ENCODE measurements at places on chromosomes 1 and 21.
A peak's percentile ranks its signal among the peaks of the same experiment; 100 is the strongest.

GRCh38 chr1:20349561-20349960 lies 58.9 kb downstream of the VWA5B1 start:
- no peak for DNase-seq

- no peak for DNase-seq
Observed at GRCh38 chr1:162823231-162823630, 32.7 kb downstream of the HSD17B7 start.

DNA sequence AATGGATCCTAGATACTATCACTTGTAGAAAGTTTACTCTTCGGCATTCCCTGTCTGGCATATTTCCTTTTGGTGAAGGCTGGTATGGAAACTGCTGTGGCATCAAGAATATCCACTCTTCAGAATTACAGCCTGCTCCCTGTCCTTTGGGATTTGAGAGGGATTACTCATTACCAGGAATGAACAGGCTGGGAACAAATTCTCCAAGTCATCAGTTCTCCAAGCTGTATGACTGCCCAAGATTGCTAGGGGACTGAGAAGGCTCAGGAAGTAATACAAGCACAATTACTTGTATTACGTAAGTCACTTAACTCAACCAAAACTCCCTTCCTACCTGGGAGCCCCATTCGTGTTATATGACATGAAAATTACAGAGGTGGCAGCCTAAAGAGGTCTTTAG lies 49.6 kb downstream of the CD58 start:
- no peak for DNase-seq

- DNase-seq = no peak
Observed at GRCh38 chr1:119943216-119943615, 46.9 kb upstream of the ADAM30 start.

DNA sequence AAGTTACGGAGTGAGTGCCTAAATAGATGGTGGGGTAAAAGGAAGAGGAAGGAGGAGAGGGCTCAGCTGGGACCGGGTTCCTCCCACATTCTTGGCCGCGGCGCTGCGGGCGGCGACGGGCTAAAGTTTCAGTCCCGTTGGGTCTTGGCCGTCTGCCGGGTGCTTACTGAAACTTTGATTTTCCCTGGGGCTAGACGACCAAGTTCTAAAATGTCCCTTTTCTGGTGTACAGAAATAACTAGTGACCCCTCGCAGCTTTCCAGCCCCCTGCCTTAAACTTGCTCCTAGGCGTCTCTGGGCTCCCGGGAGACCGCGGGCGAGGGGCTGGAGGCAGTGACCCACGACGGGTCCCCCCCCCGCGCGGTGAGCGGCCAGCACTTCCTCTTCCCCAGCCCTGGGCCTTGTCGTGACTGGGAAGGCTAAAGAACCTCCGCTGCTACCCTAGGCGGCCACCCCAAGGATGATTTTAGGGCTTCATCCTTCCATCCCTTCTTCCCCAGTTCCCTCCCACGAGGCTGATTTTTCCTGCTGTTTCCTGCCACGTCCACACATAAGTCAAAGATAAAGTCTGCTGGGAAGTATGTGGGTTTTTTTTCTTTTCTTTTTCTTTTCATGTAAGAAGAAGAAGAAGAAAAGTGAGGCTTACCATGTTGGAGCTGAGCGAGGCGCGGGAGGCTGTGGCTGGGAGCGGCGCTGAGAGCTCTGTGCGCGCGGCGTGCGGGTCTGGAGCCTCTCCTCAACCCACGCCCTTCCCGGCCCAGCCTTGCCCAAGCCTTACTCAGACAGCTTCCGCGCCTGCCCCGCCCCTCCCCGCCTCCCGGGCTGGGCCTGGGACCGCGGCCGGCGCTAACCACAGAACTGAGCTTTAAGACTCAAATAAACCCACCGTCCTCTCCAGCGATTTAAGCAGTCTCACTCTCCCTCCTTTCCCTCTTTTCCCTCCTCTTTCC lies at the start of gene S100A11:
Gene S100A11 (minus strand): TSS at position 738 of the 950 bp plus-strand sequence. CDS start 89 bp downstream, at position 649.
- peak; percentile 92 for DNase-seq

DNA sequence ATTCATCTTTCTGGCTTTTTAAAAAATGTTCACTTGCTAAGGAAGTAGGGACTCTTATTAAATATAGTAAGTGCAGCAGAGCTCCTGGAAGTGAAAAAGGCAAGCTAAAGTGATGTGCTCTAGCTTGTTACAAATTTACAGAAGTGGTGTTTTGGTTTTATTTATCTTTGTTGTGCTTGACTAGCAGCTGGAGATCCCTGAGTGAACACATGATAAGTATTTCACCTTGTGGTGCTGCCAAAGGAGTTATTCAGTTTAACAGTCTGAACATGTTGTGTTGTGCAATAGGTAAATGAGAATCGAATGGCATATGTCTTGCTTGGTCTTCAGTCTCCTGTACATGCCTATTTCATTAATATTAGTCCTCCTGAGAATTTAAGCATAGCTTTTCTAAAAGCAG lies 315.7 kb downstream of the TPR start:
- no peak for DNase-seq

DNA sequence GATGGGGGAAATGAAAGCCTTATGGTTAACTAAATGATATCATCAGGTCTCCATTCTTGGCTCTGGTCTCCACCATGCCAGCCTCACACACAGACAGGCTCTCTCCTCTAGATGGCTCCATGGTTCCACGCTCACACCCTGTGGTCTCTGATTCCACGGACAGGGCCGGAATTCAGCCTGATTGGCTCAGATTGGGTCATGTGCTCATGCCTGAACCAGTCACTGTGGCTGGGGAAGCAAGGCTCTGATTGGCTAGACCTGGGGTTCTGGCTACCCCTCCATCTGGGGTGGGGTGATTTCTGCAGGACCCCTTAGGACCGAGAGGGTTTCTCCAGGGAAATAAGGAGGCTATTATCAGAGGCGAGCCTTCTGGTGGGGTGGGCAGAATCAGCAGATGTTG lies 277.0 kb downstream of the PTPRU start:
- DNase-seq = peak; percentile 24

- DNase-seq = no peak
Observed at GRCh38 chr1:82625537-82625936, 824.8 kb downstream of the ADGRL2 start.

DNA sequence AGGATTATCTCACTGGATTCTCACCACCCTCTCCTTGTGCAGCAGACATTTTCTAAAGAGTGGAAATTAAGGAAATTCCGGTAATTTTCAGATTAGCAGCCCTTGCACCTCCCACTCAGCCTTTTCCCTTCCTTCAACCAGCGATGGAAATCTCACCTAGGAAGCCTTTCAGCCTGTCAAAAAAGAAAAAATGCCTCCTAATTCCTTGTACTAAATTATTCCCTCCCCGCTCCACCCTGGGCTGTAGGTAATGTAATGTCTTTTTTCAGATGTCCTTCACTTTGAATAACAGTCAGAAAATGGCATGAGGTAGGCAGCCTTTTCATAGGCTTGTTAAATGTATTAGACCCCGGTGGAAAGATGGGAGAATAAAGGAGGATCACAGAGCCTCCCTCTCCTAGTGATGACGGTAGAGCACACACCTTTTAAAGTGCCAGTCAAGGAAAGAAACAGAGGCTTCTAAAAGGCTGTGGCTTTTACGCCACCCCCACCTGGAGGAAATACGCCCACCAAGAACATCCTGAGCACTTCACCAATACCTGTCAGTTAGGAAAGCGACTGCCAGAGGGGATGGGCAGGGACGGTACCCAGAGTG lies 62.8 kb upstream of the NEK2 start:
- no peak for DNase-seq

DNA sequence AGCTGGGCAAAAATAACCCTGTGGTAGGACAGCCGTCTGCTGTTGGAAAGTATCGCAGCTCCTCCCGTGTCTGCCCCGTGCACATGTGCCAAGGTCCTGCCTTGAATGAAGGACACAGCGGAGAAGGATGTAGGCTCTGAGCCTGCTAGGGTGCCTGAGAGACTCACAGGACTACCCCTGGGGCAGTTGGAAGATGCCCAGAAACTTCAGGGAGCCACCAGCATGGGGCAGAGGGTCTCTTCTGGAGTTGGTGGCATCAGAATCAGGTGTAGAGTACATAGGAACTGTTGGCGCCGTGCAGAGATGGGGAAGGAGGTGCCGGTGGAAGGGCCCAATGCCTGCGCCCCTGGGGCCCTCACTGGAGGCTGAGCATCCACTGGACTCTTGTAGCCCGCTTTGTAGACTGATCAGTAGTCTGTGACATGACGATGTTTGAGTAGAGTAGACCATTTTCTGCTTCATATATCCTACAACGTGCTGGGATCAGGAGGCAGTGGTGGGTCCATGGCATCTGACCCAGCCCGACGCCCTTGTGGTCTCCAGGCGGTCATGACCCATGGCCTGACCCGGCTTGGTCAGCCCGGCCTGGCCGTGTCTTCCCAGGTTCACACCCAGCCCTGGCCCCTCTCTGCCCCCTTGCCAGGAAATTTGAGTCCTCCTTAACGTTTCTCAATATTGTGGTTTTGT lies 5.3 kb upstream of the C1orf174 start:
- no peak for DNase-seq

DNA sequence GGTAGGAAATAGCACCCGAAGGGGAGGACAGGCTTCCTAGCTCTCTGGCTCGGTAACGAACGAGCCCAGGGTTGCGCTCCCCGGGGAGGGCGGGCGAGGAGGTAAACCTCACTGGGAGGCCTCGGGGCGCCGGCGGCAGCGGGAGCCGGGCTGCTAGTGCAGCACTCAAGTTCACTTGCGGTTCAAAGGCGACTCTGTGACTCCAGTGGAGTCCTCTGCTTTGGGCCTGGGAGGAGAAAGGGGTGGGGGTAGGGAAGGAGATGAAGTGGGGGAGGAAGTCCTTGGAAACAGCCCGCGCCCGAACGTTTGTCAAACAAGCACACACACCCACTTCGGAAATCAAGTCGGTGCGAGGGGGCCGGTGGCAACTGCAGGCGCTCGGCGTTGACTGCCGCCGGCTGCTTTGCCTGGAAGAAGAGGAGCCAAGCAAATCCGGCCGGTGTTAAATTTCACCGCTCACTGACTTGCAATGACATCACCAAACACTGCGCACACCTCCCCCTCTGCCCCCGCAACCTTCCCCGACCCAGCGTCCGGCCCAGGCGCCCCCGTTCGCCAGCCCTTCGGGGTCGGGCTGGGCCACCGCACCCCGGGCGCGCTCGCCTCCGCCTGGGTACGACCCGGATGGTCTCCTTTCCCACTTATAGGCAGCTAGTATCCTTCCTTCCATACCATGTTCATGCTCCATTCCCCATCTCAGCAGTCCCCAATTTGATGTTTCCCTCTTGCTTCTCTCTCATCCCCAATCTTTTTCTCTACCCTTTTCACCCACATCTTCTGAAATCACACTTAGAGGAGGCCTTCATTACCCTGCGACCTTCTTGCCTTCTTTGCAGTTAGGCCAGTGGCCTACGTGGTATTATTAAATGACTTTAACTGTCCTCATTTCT lies at the start of gene COL24A1:
Gene COL24A1 (minus strand): TSS at position 207 of the 890 bp plus-strand sequence. CDS start 376 bp downstream, outside the sequence.
- DNase-seq = peak; percentile 68

DNA sequence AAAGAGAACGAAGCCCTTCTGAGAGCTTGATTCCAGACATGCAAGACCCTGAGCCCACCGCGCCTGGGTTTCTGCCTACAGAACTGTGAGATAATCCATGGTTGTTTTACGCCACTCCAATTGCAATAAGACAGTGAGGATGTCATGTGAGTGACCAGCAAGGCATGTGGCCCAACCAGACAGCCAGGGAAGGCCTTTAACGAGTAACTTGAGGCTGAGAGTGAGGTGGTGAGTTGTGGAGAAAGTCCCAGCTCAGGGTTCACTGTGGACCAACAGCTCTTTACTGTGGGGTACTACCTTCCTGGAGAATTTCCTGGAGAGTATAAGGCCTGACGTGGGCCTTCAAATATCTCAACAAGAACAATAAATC lies 153.9 kb downstream of the ETS2 start:
- DNase-seq = no peak

- DNase-seq = no peak
Observed at GRCh38 chr1:62589321-62589720, 8.0 kb upstream of the ANGPTL3 start.

DNA sequence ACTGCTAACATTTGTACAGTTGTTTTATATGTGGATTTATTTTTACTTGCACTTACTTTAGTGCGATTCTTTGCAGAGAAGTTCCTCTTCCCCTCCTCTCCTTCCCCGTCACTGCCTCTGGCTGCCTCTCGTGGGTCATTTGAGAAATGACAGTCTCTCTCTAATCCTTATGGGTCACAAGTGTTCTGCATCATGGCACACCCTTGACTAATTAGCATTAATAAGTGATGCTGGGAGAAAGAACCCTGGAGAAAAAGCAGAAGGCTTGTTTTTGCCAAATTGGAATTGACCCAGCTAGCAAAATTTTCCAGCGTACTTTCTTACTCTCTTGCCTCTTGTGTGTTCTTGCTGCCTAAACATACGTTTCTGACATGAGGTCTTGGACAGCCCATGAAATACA lies 301.2 kb downstream of the DUSP10 start:
- DNase-seq = no peak

GRCh38 chr1:211132721-211133392 lies 1.1 kb downstream of the KCNH1 start:
- DNase-seq = no peak

DNA sequence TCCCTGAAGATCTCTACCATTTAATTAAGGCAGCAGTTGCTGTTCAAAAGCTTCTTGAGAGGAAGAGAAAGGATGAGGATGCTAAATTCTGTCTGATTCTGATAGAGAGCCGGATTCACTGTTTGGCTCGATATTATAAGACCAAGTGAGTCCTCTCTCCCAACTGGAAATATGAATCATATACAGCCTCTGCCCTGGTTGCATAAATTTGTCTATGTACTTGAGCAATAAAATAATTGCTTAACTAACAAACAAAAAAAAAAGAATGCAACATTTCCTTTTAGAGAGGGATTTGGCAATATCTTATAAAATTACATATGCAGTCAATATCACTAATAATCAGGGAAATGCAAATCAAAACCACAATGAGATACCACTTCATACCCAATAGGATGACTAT lies 26.8 kb downstream of the ALDH9A1 start:
- no peak for DNase-seq

GRCh38 chr1:115127539-115127938 lies 38.2 kb upstream of the TSPAN2 start:
- no peak for DNase-seq

DNA sequence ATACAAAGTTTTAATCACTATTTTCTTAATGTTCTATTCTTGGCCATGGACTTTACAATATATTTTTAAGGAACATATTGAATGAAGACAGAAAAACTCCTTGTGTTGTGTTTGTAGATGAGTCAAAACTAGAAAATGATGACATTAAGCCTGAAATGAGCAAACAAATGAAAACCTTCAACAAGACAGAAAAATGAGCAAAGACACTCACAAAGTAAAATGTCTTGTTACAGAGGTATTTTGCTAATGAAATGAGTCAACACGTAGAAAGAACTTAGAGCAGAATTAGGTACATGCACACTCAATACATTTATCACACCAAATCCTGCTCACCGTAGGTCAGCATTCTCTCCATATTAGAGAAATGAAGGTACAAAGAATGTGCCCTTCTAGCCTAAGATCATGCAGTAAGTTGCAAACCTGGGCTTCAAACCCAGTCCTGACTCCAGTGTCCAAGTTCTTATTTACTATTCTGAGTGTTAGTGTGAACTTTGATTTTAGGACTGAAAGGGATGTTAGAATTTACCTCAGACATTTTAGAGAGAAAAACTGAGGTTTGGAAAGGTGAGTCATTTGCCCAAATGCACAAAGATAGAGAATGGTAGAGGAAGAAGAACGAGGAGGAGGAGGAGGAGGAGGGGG lies 133.9 kb upstream of the SGIP1 start:
- no peak for DNase-seq
